ENCODE measurements at places on chromosomes 12 and 14. TPM values are rescaled to one million over a fixed set of nuclear protein-coding genes. Genes with fewer than 3 reads are reported as not detected.

ACRBP gene
- 0.99 TPM for total RNA-seq

C12orf50 gene
- not detected for total RNA-seq

CMKLR1 gene
- total RNA-seq, result 10.0 TPM

ZNF384 gene
- total RNA-seq, result 17.4 TPM

NABP2 gene
- 7.5 TPM for total RNA-seq

TMEM63C gene
- total RNA-seq, result 0.89 TPM

OR6C70 gene
- not detected for total RNA-seq

COX8C gene
- not detected for total RNA-seq

AJUBA gene
- 44.7 TPM for total RNA-seq

CD163 gene
- 15.0 TPM for total RNA-seq

BMAL2 gene
- 3.7 TPM for total RNA-seq

RGS6 gene
- total RNA-seq, result 3.9 TPM

LRRIQ1 gene
- 0.30 TPM for total RNA-seq

NPAS3 gene
- total RNA-seq, result 3.8 TPM

PLA2G1B gene
- not detected for total RNA-seq

GDF3 gene
- total RNA-seq, result not detected

TBX5 gene
- total RNA-seq, result 1.4 TPM

MARCHF9 gene
- 5.9 TPM for total RNA-seq

ACOT6 gene
- not detected for total RNA-seq

OR6C2 gene
- total RNA-seq, result not detected

MARK3 gene
- total RNA-seq, result 89.6 TPM

NEUROD4 gene
- total RNA-seq, result not detected

FITM1 gene
- 13.0 TPM for total RNA-seq

CEBPE gene
- 1.5 TPM for total RNA-seq

NR1H4 gene
- total RNA-seq, result 0.39 TPM

CRIP2 gene
- 43.2 TPM for total RNA-seq

RFLNA gene
- 8.8 TPM for total RNA-seq

LRRC9 gene
- 0.30 TPM for total RNA-seq

MON2 gene
- 128 TPM for total RNA-seq

SPRING1 gene
- 9.2 TPM for total RNA-seq

ADAMTS20 gene
- 0.10 TPM for total RNA-seq

SDR9C7 gene
- total RNA-seq, result 7.1 TPM

TAS2R8 gene
- total RNA-seq, result not detected

PTPRQ gene
- total RNA-seq, result 0.49 TPM

GLIPR1L2 gene
- 2.1 TPM for total RNA-seq

KCNH3 gene
- 0.49 TPM for total RNA-seq

Data from skin of body (tissue), 3 donors.